ENCODE measurements at places on chromosomes 5 and 9. TPM values are rescaled to one million over a fixed set of nuclear protein-coding genes. Genes with fewer than 3 reads are reported as not detected.

Gene PCDHGA3
- total RNA-seq: not detected

Gene NUP188
- 65.8 TPM for total RNA-seq

Gene FSD1L
- 7.8 TPM for total RNA-seq

Gene IGFBPL1
- total RNA-seq: not detected

Gene GFI1B
- total RNA-seq: not detected

Gene CDX1
- total RNA-seq: not detected

Gene RASGRF2
- total RNA-seq: 3.3 TPM

Gene SEMA5A
- total RNA-seq: 1.7 TPM

Gene DRD1
- not detected for total RNA-seq

Gene SPINK6
- total RNA-seq: not detected

Gene C1QTNF2
- not detected for total RNA-seq

Gene FOXD4L6
- not detected for total RNA-seq

Gene LAMC3
- not detected for total RNA-seq

Gene ASS1
- total RNA-seq: 8.6 TPM

Gene HMHB1
- total RNA-seq: not detected

Gene UGT3A1
- not detected for total RNA-seq

Gene DEPDC1B
- 39.0 TPM for total RNA-seq

Gene SARDH
- total RNA-seq: 0.50 TPM

Gene CYSRT1
- 0.93 TPM for total RNA-seq

Gene KIF3A
- total RNA-seq: 16.2 TPM

Gene SPACA9
- total RNA-seq: 3.6 TPM

Gene MEIKIN
- total RNA-seq: 1.1 TPM

Gene TMEFF1
- total RNA-seq: not detected

Gene PLPPR1
- not detected for total RNA-seq

Gene EPB41L4B
- total RNA-seq: 0.08 TPM

Gene LCN1
- not detected for total RNA-seq

Gene GBGT1
- total RNA-seq: 3.9 TPM

Gene UBAP2
- 42.6 TPM for total RNA-seq

Gene PLAC8L1
- 0.50 TPM for total RNA-seq

Gene ZMAT2
- 52.7 TPM for total RNA-seq

Gene GABBR2
- total RNA-seq: not detected

Gene CXCL14
- not detected for total RNA-seq

Gene CFAP157
- not detected for total RNA-seq

Gene F2RL2
- total RNA-seq: not detected

Gene AQP3
- total RNA-seq: 167 TPM

Gene TMCO6
- 29.0 TPM for total RNA-seq

Gene TJP2
- total RNA-seq: 37.2 TPM

Gene LRSAM1
- 25.4 TPM for total RNA-seq

Gene INSYN2B
- total RNA-seq: not detected

Gene SELENOP
- 0.43 TPM for total RNA-seq

Gene ALDOB
- not detected for total RNA-seq

Gene SLC23A1
- total RNA-seq: 1.8 TPM

Gene ADGRV1
- not detected for total RNA-seq

Gene BAAT
- not detected for total RNA-seq

Gene PCDHB4
- total RNA-seq: not detected

Gene ADAMTS6
- 1.6 TPM for total RNA-seq

Gene NUP155
- 45.9 TPM for total RNA-seq

Gene PCDHB2
- total RNA-seq: not detected

Gene CDK9
- 112 TPM for total RNA-seq

Gene ADAMTS2
- not detected for total RNA-seq

Gene ADAMTSL2
- not detected for total RNA-seq

Gene LPAR1
- total RNA-seq: not detected

Gene GADD45G
- 40.4 TPM for total RNA-seq

Gene RAD50
- total RNA-seq: 38.9 TPM

Gene GABRA6
- not detected for total RNA-seq

Gene ZDHHC11B
- total RNA-seq: not detected

Gene MARCHF3
- 0.68 TPM for total RNA-seq

Gene LECT2
- total RNA-seq: not detected

All from activated CD4-positive, alpha-beta memory T cell treated with anti-CD3 and anti-CD28 coated beads, Interleukin-2, amount 10 ng/mL, durations not matched to agents 7 days and 5 days (primary cell).